ENCODE measurements at places on chromosomes 16 and 17.

- DNase-seq: no peak
Measured at GRCh38 chr17:82013772-82014321, 8.8 kb downstream of the CENPX start.

DNA sequence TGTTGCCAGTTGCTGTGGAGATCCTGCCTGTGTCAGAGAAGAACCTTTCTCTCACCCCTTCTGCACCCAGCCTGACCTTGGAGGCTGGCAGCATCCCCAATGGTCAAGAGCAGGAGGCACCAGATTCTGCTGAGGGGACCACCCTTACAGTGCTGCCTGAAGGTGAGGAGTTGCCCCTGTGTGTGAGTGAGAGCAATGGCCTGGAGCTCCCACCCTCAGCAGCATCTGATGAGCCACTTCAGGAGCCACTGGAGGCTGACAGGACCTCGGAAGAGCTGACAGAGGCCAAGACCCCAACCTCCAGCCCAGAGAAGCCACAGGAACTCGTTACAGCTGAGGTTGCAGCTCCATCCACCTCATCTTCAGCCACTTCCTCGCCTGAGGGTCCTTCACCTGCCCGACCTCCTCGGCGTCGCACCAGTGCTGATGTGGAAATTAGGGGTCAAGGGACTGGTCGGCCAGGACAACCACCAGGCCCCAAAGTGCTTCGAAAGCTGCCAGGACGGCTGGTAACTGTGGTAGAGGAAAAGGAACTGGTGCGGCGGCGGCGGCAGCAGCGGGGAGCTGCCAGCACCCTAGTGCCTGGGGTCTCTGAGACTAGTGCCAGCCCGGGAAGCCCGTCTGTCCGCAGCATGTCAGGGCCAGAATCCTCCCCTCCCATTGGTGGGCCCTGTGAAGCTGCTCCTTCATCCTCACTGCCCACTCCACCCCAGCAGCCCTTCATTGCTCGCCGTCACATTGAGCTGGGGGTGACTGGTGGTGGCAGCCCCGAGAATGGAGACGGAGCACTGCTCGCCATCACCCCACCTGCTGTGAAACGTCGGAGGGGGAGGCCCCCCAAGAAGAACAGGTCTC, 10.2 kb upstream of the PHKG2 start:
- DNase-seq: no peak

DNA sequence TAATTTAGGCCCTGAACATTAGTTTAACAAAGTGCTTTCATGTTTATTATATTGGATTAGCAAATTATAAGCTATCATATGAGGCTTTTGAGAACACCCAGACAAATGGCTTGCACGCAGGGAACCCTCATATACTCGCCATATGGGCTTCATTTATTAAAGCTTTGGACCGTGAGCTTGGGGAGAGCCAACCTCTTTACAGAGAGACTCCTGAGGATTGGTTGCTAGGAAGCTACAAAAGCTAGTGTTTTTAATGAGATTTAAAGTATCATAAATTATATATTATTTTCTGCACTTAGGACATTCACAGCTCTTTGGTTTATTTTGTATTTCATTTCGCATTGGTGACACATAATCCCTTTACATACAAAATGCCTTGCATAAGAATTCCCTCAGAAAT, 193.8 kb upstream of the TOX3 start:
- no peak for DNase-seq

DNA sequence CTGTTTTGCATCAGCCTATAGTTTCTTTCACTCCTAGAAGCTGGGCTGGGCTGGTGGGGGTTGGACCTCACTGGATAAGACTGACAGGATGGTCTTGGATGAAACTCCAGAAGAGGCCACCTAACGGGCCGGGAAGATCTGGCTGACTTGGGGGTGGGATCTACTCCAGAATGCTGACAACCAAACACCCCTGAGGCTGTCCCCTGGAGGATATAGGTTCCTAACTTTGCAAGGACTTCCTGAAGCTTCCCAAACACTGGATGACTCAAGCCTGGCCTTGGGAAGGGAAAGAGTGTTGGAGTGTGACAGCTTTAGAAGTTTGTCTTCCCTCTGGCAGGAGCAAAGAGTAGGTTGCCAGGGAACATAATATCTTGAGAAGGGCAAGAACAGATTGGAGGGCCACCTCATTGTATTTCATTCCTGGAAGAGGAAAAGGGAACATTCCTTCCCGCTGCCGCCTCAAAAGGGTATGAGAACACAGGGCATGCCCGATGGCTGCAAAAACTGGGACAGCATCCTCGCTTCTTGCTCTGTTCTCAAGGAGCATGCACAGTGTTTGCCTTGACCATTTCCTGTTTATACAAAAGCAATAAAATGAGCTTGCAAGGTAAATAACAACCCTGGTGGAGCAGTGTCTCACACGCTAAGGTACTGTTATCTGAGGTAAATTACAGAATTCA, 6.8 kb upstream of the CYB5B start:
- DNase-seq: peak; percentile 81

DNA sequence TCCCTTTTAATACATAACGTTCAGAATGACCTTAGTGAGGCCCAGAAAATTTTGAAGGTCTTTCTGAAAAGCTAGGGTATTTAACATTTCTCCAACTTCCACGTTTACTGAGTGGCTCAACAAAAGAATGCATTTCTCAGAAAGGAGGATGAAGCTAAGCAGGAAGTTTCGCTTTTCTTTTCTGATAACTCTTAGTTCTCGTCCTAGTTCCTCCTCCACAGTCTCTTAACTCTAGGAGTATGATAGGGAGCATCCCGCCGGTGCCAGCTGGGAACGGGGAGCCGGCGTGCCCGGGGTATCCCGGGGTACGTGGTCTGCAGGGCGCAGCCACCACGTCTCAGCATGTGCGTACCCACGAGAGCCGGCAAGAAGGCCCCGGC, 363 bp downstream of the KARS1 start:
- DNase-seq: no peak

GRCh38 chr16:51707666-51708065, 556.6 kb upstream of the SALL1 start:
- no peak for DNase-seq

DNA sequence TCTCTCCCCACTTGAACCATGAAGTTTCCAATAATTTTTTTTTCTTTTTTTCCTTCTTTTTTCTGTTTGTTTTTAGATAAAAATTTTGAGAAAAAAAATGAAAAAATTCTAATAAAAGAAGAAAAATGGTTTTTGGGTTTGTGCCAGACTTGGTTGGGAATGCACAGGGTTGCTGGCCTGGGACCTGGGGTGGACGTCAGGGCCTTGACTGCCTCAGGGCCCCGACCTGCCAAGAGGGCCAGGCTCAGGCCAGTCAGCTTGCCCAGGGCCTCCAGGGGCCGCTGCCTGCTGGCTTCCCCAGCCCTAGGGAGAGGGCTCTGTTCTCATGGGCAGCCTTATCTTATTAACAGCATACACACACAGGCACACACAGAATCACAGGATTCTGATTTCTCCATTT, 6.5 kb downstream of the TBX6 start:
- no peak for DNase-seq

- DNase-seq: no peak
Measured at GRCh38 chr16:445566-445965, 20.1 kb downstream of the RAB11FIP3 start.

GRCh38 chr16:2761886-2762583, 9.6 kb downstream of the SRRM2 start:
- no peak for DNase-seq

- no peak for DNase-seq
Measured at GRCh38 chr16:71627731-71628181, 1.8 kb downstream of the MARVELD3 start.

DNA sequence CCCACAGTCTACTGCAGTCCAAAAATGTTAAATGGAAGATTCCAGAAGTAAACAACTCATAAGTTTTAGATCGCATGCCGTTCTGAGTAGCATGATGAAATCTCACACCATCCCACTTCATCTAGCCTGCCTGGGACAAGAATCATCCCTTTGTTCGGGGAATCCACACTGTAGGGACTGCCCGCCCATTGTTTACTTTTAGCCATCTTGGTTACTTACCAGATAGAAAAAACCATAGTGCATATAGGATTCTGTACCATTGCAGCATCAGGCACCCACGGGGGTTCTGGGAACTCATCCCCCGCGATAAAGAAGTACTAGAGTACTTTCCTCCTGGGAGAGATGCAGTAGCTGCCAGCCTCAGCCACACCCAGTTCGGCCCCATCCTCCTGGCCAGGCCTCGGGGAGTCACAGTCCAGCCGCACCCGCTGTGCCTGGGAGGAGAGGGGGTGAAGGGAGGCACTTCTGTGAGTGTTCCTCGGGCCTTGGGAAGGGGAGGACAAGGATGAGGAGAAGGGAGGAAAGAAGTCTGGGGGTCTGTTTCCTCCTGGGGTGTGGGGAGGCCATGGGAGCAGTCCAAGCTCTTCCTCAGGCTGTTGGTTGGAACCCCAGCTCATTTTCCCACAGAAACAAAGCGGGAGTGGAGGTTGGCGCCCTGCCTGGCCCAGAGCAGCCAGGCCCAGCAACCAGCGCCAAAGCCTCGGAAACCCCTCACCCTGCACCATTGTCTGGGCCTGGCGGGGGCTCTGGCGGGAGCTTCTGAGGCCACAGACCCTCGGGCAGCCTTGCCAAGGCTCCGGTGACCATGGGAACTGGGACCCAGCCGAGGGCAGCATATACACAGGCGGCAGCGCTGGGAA, 8.9 kb downstream of the TRIM47 start:
- DNase-seq: peak; percentile 84

- DNase-seq: no peak
Measured at GRCh38 chr17:55238931-55239297, 25.8 kb upstream of the HLF start.

- DNase-seq: no peak
Measured at GRCh38 chr17:39745335-39746144, 7.8 kb downstream of the GRB7 start.

GRCh38 chr16:50311134-50311528, 44.8 kb downstream of the ADCY7 start:
- DNase-seq: no peak

- no peak for DNase-seq
Measured at GRCh38 chr17:80802626-80803450, 188.8 kb upstream of the CHMP6 start.

DNA sequence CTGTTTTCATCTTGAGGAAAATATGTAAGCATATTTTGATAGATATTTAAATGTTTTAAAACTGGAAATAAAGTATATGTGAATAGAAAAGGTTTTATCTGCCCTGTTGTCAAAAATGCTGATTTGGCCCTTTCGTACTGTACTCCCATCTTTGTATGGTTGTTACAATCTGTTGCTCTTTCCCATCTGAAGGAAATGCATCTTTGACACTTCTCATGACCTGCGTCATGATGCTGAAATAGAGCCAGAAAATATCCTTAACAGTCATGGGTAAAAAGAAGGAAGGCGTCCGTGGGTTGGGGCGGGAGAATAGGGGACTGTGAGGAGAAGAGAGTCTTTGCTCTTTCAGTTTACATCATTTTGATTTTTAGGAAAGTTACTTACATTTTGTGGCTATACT, 327.7 kb downstream of the BCAS3 start:
- DNase-seq: peak; percentile 31

DNA sequence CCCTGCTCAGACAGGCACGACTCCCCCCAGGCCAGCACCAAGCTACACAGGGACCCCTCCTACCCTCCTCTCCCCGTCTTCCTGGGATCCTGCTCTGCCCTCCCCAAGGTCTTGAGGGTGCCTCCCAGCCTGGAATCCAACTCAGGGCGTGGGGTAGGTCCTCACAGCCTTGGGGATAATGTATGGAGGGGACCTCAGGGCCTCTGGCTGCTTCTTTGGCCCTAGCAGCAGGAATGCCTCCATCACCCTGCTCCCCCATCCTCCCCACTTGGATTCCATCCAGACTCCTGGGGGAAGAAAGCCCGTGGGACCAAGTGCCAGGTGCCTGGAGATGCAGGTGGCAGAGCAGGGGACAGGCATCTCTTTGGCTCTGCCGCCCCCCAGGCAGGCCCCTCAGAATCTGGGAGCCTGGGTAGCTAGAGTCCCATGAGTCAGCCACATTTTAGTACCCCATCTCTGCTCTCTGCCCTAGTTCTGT, 10.7 kb upstream of the STAC2 start:
- no peak for DNase-seq

DNA sequence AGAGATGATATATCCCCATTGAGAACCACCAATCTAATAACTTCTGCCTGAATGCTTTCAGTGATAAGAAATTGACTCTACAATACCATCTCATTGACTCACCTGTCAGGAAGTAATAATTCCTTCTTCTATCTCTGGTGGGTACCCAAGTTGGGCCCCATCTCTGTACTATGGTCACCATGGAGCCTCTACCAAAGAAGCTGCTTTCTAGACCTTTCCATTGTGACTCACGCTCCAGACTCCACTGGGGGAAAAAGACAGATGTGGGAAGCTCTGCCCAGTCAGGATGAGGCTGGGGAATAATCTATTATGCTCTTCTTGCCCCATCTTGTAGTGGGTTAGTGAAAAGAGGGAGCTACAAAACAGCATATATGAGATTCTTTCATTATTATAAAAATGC, 100.4 kb downstream of the COPRS start:
- no peak for DNase-seq

- DNase-seq: peak; percentile 90
Measured at GRCh38 chr17:19386051-19386929, 700 bp downstream of the MFAP4 start.

- DNase-seq: peak; percentile 6
Measured at GRCh38 chr17:27807567-27808470, 7.5 kb upstream of the NOS2 start.

GRCh38 chr16:27772093-27772825, 222.3 kb downstream of the KATNIP start:
- no peak for DNase-seq

- no peak for DNase-seq
Measured at GRCh38 chr17:8913879-8914278, 46.4 kb upstream of the PIK3R6 start.

- DNase-seq: peak; percentile 33
Measured at GRCh38 chr16:77169650-77170236, 21.2 kb upstream of the MON1B start.

DNA sequence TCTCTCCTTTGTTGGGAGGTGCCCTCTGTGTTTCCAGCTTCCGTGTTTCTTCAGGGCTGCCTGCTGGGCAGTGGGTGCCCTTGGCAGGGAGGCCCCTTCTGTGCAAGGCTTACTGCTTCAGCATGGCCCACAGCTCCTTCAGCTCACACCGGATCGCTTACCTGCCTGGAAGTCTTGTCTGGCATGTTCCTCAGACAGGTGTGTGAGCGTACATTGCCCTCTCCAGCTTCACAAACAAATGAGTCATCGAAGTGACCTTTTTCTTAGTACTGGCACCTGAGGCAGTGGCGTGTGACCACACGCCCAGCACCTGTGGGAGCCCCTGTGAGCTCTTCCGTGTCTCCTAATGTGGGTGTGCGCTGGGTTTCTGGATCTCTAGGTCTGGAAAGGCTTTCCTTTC, 3.5 kb downstream of the RAB40C start:
- no peak for DNase-seq

DNA sequence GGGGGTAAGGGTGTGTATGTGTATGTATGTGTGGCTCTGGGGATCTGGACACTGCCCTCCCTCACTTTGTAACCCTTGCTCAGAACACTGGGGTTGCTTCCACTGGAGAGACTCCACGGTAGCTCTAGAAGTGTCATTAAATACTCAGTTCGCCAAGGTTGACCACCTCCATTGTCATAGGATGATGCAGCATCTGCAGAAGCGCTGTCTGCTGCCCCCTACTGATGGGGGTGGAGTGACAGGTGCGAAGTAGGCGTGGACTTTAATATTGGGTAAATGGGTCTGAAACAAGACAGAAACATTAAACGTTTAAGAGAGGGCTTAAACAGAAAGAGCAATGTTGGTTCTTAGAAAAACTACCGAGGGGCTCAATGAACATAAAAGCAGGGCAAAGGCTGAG, 35.5 kb upstream of the STAC2 start:
- DNase-seq: no peak

Data from fibroblast of villous mesenchyme (primary cell).